ENCODE measurements at places on chromosomes 7 and 10.

GRCh38 chr7:12638851-12639456 lies 48.5 kb upstream of the ARL4A start:
- DNase-seq = peak; percentile 30

GRCh38 chr10:9175200-9175599 lies 1120.7 kb downstream of the GATA3 start:
- DNase-seq = no peak

DNA sequence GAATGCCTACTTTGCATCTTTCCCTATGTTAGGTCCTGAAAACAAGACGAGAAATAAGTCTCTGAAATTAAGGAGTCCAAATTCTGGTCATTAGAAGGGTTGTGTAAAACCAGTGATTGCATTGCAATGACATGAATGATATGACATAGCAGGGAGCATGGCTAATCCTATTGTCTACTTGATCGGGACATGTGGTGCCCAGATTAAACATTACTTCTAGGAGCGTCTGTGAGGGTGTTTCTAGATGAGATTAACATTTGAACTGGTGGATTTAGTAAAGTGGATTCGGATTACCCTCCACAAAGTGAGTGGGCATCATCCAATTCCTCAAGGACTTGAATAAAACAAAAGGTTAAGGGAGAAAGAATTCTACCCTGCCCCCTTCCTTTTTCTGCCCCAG lies 434.9 kb upstream of the KLF6 start:
- no peak for DNase-seq

- no peak for DNase-seq
Observed at GRCh38 chr10:132987671-132988571, 45.6 kb upstream of the CFAP46 start.

DNA sequence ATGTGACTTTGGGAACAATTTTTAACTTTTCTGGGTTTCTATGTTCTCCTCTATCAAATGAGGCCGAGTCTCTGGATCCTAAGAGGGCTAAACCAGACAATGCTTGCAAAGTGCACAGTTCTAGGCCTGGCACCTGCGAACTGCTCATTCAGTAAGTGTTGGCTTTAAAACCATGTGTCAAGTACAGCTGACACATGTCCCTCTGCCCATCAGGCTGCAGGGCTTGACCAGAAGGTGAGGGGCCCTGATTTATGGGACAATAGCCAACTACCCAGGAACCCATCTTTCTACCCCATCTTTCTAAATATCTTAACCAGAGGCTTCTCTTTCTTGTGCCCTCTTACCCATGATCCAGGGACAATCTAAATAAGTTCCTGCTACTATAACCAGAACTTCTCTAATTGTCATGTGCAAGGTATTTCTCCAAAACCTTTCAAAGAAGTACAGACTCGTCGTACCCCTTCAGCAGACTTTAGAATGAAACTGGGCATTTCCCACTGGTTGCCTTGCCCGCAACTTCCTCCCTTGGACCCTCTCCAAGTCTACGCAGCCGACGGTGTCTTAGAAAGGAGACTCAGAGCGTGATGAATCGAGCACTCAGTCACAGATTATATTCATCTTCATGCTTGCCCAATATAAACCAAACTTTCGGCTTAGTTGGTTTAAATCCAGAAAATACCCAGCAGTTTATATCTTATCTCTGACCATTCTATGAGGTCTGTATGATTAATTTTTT lies 69.8 kb upstream of the STEAP1B start:
- no peak for DNase-seq

GRCh38 chr10:33416209-33416608 lies 81.7 kb upstream of the NRP1 start:
- DNase-seq = no peak

DNA sequence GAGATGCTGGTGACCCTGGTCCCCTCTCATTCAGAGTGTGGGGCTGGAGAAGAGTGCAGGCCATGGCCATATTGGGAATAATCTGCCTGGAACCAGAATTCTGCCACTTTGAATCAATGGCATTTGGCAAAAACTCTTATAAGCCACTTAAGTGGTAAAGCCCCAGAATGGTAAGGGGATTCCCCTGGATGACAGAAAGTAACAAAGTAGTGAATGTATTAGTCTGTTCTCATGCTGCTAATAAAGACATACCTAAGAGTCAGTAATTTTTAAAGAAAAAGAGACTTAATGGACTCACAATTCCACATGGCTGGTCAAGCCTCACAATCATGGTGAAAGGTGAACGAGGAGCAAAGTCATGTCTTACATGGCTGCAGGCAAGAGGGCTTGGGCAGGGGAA lies 248.6 kb downstream of the SH2D4B start:
- no peak for DNase-seq

GRCh38 chr7:80053124-80053523 lies 81.5 kb upstream of the GNAI1 start:
- DNase-seq = no peak

DNA sequence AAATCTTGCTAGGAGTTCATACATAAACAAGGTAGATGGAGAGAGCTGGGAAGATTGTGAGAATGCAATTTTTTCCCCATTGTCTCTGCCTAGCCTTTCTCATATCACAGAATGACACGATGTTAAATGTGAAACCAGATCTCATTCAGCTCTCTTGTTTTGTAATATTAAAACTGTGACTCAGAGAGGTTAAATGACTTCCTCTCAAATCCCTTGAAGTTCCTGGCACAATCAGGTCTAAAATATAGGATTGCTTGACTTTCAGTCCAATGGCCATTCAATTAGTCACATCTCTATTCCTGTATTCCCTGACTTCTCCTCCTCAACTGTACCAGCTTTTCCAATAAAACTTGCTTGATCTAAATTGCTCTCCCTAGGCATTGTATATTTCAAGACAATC lies 3.1 kb downstream of the ANKRD22 start:
- DNase-seq = no peak

DNA sequence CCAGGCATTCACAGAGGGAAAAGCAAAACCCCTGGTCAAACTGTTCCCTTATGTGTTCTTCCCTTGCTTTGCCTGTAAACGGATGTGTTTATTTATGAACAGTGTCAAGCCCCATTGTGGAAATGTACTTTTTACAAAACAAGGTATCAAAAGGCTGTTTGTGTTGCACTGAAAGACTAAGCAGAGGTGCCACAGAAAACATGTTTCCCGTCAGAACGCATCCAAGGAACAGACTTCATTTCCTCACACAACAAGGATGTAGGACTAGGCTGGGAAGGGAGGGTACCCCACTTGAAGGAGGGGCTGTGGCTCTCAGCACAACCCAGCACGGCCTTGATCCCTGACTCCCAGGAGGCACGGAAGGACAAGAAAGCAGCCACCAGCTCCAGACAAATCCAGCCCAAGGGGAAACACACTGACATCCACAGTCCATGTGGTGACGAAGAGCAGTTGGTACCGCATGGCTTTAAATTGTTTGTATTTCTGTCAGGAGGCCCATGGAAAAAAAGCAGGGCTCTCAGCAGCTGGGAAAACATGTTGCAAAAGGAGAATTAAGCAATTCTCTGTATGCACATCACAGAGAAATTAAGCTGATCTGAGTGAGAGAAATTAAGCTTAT lies 85.6 kb downstream of the RNF216 start:
- DNase-seq = no peak

- DNase-seq = peak; percentile 71
Observed at GRCh38 chr10:17200912-17201793, at the start of gene TRDMT1. Gene TRDMT1, minus strand, starts transcription at chr10:17201672. Its CDS starts 38 bp downstream, at chr10:17201634.

- no peak for DNase-seq
Observed at GRCh38 chr10:22420787-22421517, 75.7 kb downstream of the SPAG6 start.

GRCh38 chr7:146331369-146331768 lies 214.8 kb downstream of the CNTNAP2 start:
- no peak for DNase-seq

- no peak for DNase-seq
Observed at GRCh38 chr7:19899529-19899928, 126.1 kb upstream of the TMEM196 start.

DNA sequence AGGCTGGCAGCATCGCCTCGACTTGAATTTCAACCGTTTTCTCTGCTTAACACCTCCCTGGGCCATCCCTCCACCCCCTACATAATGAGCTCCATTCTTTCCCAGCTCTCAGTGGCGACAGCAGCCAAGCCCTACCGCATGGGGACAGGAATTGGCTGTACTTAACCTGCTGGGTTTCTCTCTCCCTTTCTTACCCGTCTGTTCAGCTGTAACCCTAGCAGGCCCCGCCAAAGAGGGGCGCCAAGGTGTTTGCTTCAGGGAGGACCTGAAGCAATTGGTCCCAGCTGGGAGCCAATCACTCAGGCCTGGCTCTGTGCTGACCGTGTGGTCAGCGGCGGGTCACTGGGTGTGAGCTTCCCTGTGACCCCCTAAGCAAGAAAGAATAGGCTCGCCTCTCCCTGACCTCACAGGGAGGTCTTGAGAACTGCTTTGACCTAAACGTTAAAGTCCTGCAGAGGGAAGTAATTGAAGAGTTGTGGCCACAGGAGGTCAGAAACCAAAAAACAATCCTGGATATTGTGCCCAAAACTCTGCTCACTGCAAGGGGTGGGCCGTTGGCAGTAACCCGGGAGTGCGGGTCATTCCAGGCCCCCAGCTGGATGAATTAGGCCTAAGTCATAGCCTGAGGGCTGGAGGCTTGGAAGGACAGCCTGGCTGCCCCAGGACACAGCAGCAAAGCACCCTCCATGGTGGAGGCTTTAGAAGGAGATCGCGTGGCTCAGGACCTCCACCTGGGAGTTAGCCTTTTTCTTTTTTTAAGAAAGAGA lies 114.6 kb downstream of the ITIH5 start:
- DNase-seq = peak; percentile 7

GRCh38 chr7:956031-956430 lies 1.6 kb upstream of the ADAP1 start:
- DNase-seq = no peak

DNA sequence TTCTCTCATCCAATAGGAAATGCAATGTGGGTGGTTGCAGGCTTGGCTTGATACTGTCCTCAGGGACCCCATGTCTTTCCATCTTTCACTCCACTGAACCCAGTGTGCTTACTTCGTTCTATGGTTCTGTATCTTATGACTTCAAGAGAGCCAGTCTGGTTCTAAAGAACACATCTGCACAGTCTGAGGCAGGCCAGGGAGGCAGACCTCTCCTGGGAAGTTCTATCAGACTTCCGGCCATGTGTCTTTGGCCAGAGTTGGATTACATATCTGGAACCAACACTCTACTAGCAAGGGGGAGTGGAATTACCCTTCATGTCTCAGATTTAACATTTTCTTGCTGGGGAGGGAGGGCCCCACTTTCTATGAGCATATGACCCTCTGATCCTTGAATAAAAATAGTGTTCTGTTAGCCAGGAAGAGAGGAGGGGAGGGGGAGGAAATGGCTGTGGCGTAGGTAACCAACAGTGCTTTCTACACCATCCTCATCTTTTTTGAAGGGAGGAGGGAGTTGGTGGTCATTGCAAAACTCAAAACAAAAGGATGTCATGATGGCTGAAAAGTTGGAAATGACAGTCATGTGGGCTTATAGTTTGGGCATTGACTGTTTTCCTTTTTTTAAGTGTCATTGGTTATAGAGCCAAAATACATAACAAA lies 370.2 kb downstream of the GATA3 start:
- no peak for DNase-seq

DNA sequence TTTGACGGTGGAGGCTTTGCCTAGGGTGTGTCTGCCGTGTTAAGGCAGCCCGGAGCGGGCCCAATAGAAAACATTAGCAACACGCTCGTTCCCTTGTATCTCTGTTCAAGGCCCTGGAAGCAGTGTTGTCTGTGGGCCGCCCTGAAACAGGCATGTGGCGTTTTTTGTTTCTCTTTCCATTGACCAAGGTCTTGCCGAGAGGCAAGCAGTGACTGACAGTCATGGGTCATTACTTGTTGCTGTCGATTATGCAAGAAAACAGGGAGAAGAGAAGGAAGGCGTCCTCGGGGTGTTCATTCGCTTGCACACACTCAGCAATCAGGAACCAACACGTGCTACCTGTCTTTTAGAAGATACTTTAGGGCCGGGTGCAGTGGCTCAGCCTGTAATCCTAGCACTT lies 92.5 kb downstream of the EZH2 start:
- DNase-seq = no peak

DNA sequence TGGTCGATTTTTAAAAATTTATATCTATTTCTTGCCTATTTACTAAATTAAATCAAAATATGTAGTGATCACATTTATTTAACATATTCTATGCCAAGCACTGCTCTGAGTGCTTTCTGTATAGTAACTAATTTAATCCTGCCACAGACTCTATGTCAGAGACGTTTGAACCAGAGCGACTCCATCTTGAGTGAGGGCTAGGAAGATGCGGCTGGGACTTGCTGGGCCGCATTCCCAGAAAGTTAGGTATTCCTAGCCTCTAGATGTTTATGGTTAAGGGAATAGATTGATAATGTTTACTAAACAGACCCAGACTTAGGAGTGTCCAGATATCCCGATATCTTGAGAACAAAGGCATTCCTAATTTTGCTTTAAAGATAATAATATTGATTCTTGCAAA lies 3.2 kb upstream of the GSTO1 start:
- DNase-seq = no peak

DNA sequence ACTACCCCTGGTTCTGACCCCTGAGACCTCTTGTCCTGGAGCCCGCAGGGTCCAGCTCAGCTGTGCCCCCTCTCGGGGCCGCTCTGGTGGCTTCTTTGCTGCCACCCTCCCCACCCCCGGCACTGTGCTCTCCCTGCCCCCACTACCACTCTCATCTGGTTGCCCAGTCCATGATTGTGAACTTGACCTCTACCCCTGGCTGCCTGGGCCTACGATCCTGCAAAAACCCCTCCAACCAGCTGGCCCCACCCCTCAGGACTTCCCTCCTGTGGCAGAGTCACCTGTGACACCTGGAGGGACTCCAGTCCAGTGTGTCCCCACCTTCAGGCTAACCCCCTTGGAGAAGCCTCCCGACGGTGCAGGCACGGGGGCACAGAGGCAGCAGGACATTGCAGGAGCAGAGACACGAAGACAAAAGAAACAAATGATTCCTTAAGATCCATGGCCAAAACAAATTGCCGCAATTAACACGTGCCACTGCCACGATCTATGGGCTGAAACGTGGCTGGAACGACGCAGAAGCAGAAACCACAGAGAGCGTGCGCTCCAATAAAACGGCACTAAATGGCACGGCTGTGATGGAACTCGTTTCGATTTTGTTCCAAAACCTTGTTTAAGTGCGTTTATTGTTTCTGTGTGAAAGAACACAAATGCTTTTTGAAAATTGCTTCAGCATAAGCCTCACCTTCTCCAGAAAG lies 72.0 kb downstream of the PARP12 start:
- no peak for DNase-seq
